Mucosa of descending colon (tissue), 3 donors: ENCODE measurements at places on chromosomes 5 and 9.

DNA sequence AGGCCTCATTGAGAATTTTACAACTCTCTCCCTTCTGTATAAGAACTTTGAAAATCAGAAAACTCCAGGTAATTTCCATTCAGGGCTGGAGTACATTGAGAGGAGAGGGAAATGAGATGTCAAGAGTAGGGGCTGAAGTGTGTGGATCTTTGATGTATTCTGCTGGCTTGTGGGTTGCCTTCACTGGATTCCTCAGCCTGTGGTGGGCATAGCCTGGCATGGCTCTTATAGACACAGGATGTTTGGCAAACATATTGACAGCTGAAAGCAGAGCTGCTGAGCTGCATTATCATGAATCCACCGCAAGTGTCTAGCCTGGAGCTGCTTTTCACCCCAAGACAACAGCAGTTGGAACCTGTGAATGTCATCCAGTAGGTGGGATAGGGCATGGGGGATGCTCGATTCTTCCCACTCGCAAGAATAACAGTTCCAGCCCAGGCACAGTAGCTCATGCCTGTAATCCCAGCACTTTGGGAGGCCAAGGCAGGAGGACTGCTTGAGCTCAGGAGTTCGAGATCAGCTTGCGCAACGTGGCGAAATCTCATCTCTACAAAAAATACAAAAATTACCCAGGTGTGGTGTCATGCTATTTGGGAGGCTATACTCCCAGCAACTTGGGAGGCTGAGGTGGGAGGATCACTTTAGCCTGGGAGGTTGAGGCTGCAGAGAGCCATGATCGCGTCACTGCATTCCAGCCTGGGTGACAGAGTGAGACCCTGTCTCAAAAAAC is 36.0 kb upstream of the TTC23L start:
- DNase-seq, result no peak

DNA sequence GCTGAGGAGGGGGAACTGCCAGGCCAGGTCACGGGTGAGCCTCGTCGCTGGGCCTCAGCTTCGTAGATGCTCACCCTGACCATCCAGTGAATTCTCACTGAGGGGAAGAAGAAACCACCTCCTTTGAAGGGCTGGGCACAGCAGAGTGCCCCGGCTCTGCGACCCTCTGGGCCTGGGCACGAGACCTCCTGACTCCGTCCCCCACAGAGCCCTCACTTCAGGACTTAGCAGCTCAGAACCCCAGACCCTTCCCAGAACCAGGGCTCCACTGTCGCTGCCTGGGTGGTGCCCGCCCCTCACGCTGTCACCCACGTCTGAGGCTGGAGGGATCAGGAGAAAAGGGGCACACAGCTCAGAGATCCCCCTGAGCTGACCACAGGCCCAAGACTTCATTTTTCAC is 34.3 kb upstream of the TMEM250 start:
- DNase-seq, result no peak

GRCh38 chr9:123419091-123419490 is 63.1 kb downstream of the CRB2 start:
- DNase-seq, result peak; percentile 7

- DNase-seq, result no peak
Observed at GRCh38 chr5:93226202-93226735, 354.8 kb downstream of the NR2F1-AS1 start.

GRCh38 chr5:98101131-98101530 is 672.3 kb upstream of the RGMB start:
- DNase-seq, result no peak

DNA sequence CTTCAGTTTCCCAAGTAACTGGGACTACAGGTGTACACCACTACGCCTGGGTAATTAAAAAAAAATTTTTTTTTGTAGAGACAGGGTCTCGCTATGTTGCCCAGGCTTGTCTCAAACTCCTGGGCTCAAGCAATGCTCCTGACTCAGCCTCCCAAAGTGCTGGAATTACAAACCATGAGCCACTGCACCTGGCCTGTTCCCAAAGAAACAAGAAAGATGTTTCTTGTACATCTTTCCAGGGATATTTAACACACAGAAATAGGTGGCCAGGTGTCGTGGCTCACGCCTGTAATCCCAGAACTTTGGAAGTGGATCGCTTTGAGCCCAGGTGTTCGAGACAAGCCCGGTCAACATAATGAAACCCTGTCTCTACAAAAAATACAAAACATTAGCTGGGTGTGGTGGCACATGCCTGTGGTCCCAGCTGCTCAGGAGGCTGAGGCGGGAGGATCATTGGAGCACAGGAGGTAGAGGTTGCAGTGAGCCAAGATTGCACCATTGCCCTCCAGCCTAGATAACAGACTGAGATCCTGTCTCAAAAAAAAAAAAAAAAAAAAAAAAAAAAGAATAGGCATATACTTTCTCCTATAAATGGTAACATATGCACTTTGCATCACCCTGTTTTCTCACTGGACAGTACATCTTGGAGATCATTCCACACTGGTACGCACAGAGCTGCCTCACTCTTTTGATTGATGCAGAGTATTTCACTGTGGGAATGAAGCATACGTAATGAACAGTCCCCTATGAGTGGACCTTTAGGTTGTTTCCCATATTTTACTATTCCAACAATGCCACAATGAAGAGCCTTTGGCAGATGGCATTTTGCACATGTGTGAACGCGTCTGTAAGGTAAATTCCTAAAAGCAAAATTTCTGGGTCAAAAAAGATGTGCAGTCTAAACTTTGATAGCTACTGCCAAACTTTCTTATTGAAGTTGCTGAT is 2.0 kb upstream of the GRHPR start:
- no peak for DNase-seq
